NCI-H1436 (cell line): ENCODE measurements at places on chromosomes 7 and 10.
A peak's percentile ranks its signal among the peaks of the same experiment; 100 is the strongest.

- peak; percentile 85 for DNase-seq
Measured at GRCh38 chr7:8597565-8597964, 164.2 kb downstream of the NXPH1 start.

- DNase-seq: no peak
Measured at GRCh38 chr7:131797841-131798240, 241.4 kb upstream of the PODXL start.

- DNase-seq: no peak
Measured at GRCh38 chr7:30920584-30921539, 9.2 kb downstream of the AQP1 start.

- DNase-seq: no peak
Measured at GRCh38 chr10:85888004-85888403, 478.6 kb downstream of the GRID1 start.

- no peak for DNase-seq
Measured at GRCh38 chr7:1071731-1072254, 16.1 kb upstream of the GPER1 start.

- DNase-seq: no peak
Measured at GRCh38 chr7:98884416-98884815, 6.1 kb downstream of the TRRAP start.

GRCh38 chr10:33559105-33559504 is 224.6 kb upstream of the NRP1 start:
- DNase-seq: no peak

DNA sequence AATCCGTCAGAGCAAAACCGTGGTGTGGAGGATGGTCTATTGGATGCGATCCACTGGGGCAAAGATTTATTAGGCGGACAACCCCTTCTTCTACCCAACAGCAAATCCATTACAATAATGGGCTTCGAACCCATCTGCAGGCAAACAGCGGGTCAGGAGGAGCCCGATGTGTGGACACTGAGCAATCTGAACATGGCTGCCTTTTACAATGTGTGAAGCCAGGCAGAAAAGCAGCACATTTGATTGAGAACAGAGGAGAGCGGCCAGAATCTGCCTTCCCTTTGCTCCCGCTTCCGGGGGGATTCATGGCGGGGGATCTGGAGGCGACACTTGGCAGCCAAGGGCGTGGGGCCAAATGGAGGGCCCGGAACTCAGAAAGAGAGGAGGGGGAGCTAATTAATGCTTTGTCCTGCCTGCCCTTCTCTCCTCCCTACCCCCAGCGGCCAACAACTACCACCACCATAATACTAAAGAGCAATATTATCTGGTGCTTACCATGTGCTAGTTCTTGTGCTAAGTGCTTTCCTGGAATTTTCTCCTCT is 133.0 kb downstream of the EMX2 start:
- no peak for DNase-seq

- DNase-seq: no peak
Measured at GRCh38 chr7:137287651-137288258, 55.8 kb downstream of the PTN start.
